Stimulated activated CD4-positive, alpha-beta T cell treated with anti-CD3 and anti-CD28 coated beads, Interleukin-4, amount 100 ng/mL, for 4 hours (primary cell): ENCODE measurements at places on chromosomes 1 and 21.

GRCh38 chr1:199161766-199162303 lies 523.0 kb downstream of the PTPRC start:
- DNase-seq: no peak

DNA sequence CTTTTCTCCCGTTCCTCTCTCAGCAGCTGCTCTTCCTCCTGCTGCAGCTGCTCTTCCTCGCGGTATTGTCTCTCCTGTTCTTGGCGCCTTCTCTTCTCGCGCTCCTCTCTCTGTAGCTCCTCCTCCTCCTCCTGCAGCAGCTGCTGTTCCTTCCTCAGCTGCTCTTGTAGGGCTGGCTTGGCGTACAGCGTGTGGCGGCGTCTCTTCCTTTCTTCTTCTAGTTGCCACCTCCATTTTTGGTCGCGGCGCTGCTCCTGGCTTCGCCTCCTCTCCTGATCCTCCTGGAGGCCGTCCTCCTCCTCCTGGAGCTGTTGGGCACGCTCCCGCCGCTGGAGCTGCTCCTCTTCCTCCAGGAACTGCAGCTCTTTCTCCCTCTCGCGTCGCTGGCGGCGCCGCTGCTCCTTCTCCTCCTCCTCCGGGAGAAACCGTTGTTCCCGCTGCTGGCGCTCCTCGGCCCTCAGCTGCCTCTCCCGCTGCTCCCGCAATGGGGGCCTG lies 4.8 kb downstream of the TCHH start:
- DNase-seq: peak; percentile 15

- DNase-seq: no peak
Measured at GRCh38 chr1:21003281-21004045, 173.2 kb downstream of the EIF4G3 start.

- DNase-seq: no peak
Measured at GRCh38 chr1:97599447-97599846, 321.4 kb downstream of the DPYD start.

DNA sequence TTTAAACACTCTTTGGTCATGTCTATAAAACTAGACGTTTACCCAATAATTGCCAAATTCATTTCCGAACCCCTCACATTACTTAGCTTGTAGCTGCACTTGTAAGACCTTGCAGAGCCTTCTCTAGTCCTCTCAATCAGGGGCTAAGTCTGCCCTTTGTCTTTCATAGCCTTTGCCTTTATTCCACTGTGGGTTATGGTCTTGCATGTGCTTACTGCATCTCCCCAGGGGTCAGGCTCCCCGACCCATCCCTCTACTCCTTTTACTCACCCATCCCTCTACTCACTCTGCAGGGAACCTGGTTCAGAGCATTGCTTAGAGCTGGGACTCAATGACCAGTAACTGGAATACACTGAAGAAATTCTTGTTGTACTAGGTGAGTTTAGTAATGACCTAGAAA lies 235.4 kb downstream of the PCP4 start:
- DNase-seq: no peak

- peak; percentile 11 for DNase-seq
Measured at GRCh38 chr1:36400825-36401601, 3.3 kb upstream of the LSM10 start.

GRCh38 chr1:154556422-154556821 lies 2.0 kb downstream of the UBE2Q1 start:
- no peak for DNase-seq

- no peak for DNase-seq
Measured at GRCh38 chr1:208409176-208409575, 165.0 kb upstream of the PLXNA2 start.

GRCh38 chr1:234691567-234691966 lies 81.6 kb upstream of the IRF2BP2 start:
- DNase-seq: no peak

DNA sequence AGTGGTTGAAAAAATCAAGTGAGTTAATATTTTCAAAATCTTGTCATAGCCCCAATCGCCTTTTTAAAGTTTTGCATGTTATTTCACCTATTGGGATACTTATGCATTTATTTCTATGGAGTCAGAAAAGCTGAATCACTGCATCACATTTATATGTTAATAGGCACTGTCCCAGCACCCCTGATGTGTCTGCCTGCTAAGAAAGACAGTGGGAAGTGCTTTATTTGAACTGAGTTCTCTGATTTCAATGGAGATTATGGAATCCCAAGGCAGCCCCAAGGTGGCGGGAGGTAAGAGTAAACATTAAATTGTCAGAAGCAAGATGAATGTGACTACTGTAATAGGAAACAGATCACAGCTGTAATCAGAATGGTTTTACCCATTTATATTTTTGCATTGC lies 2225.7 kb downstream of the NCAM2 start:
- DNase-seq: no peak

DNA sequence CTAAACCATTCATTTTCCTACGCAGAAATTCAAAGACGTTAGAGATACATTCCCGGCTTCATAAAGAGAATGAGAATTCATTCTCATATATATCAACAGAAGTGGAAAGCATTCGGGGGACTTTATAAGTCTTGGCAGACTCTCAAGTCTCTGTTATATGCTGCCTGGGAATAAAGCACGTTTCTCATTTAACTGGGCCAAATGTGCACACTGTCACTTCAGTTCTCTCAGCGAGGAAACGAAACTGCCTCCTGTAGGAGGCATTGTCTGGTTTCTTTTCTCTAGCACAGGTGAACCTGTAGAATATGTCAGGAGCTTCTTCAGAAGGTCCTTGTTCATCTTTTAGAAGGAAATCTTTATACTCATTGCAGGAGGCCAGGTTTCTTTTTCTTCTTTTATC lies 367.6 kb downstream of the PTBP2 start:
- no peak for DNase-seq

GRCh38 chr1:998995-999724 lies 737 bp downstream of the HES4 start:
- no peak for DNase-seq

GRCh38 chr1:229091721-229092136 lies 179.2 kb upstream of the RAB4A start:
- DNase-seq: no peak

- no peak for DNase-seq
Measured at GRCh38 chr21:39184050-39184980, 1.1 kb upstream of the PSMG1 start.
